ENCODE measurements at places on chromosomes 4 and X. TPM values are rescaled to one million over a fixed set of nuclear protein-coding genes. Genes with fewer than 3 reads are reported as not detected.

CCKAR gene
- total RNA-seq: not detected

TXLNG gene
- 21.4 TPM for total RNA-seq

KLKB1 gene
- not detected for total RNA-seq

SPINK2 gene
- total RNA-seq: not detected
